ENCODE measurements at places on chromosomes 11 and 22.

GRCh38 chr22:49883294-49883640 is 29.6 kb downstream of the ZBED4 start:
- no peak for DNase-seq

- DNase-seq = peak; percentile 12
Observed at GRCh38 chr11:17978553-17979287, 34.1 kb downstream of the SERGEF start.

- no peak for DNase-seq
Observed at GRCh38 chr22:20017622-20017958, 967 bp upstream of the ARVCF start.

GRCh38 chr22:30228509-30229359 is 17.8 kb downstream of the LIF start:
- DNase-seq = no peak

DNA sequence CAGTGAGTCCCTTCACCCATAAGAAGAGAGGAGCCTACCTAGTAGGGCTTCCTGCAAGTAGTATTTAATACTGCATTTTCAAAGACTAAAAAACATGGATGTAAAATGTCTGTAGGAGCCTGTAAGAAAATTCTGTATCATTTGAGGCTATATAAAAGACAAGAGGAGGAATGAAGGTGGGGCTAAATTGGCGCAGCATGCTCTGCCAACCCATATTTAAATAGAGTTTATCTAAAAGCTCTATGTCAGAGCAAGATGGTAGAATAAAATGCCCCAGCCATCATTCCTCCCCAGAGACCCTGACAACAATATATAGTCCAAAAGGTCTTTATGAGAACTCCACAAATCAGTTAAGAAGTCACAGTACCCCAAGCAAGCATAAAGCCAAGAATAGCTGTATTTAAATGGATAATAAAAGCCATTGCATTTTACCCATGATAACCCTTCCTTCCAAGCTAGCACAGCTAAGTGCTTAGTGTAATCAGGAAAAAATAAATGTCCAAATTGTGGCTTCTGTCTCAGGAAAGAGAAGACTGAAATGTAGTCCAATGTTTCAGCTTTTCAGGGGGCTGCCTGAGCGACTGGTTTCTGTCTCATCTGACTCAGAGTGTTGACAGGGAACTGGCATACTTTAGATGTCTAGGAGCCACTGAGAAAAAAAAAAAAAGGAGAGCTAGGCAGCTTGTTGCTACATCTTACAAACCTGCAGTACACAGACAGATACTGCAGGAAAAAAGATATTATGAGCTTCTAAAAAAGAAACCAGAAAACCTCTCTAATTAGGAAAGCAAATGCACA is 258.6 kb downstream of the METTL15 start:
- no peak for DNase-seq

DNA sequence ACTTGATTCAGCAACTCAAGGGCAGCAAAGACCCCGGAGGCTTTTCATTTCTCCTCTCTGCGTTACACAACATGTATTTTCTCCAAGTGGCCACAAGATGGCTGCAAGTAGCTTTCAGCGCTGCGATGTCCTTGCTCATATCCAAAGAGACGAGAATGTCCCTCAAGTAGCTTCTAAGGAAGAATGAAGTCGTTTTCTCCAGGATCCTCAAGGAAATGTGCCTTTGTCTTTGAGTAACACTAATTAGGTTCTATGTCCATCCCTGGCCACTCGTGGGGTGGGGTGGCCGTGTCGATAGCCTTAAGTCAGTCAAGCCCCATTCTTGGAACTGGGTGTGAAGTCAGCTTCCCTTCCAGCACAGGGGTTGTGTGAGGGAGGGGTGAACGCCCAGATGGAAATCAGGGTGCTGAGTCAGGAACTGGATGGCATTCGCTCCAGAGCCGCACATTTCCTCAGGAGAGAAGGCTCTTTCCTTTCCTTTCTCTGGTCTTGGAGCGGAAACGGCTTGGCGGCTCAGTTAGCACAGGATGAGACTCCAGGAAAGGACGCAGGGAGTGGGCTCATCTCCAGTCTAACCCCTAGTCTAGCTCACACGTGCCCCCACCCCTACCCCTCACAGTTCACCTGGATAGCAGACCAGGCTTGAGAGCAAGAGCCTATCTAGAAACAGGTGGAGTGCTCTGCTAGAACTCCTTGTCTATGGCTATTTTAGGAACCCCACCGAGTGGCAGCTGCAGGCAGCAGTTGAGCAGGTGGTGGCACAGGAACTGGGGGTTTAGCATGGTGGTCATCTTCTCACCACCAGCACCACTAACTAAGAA is 44.3 kb downstream of the NNMT start:
- no peak for DNase-seq

- DNase-seq = no peak
Observed at GRCh38 chr11:47143322-47143721, 33.4 kb downstream of the ARFGAP2 start.

- DNase-seq = no peak
Observed at GRCh38 chr22:44535362-44536095, 37.5 kb upstream of the RTL6 start.

- peak; percentile 51 for DNase-seq
Observed at GRCh38 chr22:22235558-22235957, 9.0 kb upstream of the VPREB1 start.

- DNase-seq = no peak
Observed at GRCh38 chr11:66564538-66564937, 3.9 kb downstream of the CTSF start.

DNA sequence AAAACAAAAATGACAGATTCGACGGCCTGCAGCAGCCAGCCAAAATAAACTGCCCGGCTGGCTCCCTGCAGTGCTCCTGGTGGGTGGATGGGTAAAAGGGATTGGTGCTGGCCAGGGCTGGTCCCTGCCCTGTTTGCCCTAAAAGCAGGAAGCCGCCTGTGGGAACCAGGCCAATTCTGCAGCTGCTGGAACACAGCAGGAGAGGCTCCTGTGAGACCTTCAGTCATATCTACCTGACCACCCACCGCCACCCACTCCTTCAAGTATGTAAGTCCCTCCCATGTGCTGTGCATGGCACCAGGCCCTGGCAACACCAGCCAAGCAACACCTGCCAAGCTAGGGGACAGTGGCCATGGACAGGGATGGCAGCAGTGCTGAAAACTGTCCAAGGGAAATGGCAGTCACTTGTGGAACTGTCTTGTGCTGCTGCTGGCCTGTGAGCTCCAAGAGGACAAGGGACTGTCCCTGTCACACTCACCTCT is 48.7 kb upstream of the ARFGAP3 start:
- DNase-seq = no peak

DNA sequence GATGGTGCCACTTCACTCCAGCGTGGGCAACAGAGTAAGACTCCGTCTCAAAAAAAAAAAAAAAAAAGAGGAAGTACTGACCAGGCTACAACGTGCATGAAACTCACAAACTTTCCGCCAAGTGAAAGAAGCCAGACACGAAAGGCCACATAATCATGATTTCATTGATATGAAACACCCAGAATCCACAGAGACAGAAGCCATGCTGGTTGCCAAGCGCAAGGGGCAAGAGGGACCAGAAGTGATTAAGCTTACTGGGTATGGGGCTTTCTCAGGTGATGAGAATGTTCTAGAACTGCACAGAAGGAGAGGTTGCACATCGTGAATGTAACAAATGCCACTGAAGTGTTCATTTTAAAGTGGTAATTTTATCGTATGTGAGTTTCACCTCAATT is 60.9 kb downstream of the CELSR1 start:
- DNase-seq = peak; percentile 13

- no peak for DNase-seq
Observed at GRCh38 chr11:32437495-32438345, 2.4 kb upstream of the WT1 start.

GRCh38 chr22:42805016-42805997 is 51.8 kb downstream of the ARFGAP3 start:
- DNase-seq = no peak

DNA sequence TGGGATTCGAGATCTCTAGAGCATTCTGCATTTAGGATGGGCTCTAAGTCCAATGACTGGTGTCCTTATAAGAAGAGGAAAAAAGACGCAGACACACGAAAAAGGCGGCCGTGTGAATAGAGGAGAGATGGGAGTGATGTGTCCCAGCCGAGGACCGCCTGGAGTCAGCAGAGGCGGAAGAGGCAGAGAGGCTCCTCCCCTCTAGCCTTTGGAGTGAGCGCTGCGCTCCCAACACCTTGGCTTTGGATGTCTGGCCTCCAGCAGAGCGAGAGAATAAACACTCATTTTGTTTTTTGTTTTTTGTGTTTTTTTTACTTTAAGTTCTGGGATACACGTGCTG is 83.0 kb upstream of the RTL6 start:
- DNase-seq = no peak

GRCh38 chr22:27668828-27669797 is 132.4 kb downstream of the MN1 start:
- DNase-seq = no peak

DNA sequence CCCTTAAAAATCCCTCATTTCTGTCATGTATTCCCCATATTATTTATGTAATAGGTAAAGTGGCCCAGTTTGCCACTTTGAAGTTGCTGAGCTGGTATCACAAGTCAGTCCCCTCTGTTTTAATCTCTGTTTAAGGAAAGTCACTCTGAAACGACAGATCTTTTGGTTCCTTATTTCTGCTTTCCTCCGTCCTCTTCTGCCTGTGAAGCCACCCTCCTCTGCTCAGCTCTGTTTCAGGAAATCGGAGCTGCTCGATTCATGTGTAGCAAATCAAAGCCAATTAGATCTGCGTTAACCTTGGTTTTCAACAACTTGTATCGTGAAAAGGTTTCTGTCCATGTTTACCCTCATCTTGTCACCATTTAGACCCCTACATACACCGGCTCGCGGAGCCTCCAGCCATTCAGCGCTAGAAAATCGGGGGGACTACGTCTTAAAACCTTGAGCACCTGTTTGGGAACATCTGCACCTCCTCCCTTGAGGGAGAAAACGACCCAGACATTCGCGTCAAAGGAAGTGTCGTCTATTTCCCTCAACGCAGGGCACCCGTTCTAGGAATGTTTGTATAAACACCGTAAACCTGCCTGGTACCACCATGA is 576 bp upstream of the SC5D start:
- no peak for DNase-seq

DNA sequence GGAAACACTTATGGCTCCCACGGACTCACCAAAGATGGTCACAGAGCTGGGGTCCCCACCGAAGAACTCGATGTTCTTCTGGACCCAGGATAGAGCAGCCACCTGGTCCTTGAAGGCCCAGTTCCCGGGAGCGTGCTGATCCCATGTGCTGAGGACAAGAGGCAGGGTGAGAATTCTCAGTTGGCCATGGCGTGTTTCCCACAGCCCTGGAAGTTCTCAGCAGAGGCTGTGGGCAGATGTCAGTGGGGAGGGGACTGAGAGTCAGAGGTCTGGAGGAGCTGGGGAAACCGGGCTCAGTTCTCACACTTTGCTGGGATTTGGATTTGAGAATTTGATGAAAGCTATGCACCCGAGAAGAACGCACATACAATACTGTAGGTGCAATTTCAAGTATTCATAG is 193.3 kb downstream of the BCR start:
- DNase-seq = no peak

- peak; percentile 30 for DNase-seq
Observed at GRCh38 chr11:33731723-33732531, 4.3 kb downstream of the CD59 start.

GRCh38 chr11:127000981-127001380 is 411 bp upstream of the KIRREL3 start:
- no peak for DNase-seq

DNA sequence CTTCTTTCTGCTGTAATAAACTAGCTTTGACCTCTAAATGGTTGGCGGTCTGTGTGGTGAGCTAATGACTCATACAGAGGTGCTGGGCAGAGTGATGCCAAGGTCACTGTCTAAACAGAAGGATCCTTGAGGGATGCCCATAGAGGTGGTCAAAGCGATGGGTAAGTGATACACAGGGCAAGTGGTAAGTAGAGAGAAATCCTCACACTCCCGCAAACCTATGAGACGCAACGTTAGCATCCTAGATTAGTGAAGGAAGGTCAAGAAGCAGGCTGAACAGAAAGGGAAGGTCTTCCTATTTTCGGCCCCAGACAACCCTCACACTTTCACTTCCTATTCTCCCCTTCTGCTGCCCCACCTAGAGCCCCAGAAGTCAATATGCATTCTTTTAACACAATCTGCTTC is 65.6 kb upstream of the SESN3 start:
- no peak for DNase-seq

DNA sequence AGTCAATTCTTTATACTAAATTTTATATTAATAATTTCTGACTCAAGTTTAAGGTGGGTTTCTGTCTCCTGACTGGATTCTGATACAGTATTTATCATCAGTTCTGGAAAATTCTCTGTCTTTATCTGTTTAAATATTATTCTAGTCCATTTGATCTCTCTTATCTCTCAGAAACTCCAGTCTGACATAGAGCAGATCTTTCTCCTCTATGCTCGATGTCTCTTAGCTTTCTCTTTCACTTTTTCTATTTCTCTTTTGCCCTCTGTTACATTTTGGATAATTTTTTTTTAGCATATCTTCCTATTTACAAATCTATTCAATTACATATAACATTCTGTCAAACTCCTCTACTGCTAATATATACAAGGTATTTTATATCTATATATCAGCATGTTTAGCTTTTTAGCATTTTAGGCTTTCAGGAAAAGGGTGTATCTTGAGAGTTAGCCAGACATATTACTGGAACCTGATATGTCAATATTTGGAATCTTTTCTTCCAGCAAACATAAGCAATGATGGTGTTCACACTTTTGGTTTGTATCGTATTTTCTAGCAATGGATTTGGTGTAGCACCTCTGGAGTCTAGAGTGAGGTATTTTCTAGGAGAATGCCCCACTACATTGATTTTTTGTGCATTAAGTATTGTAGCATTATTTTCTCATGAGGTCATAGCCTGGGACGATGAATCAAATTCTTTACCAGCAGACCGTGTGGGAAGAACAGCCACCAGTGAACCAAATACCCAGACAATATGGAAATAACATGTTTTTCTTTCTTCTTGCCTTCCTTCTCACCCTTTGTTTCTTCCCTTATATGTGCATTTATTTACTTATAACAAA is 4.1 kb upstream of the NNMT start:
- DNase-seq = no peak

- DNase-seq = no peak
Observed at GRCh38 chr11:67696998-67697397, 22.6 kb upstream of the ALDH3B2 start.

DNA sequence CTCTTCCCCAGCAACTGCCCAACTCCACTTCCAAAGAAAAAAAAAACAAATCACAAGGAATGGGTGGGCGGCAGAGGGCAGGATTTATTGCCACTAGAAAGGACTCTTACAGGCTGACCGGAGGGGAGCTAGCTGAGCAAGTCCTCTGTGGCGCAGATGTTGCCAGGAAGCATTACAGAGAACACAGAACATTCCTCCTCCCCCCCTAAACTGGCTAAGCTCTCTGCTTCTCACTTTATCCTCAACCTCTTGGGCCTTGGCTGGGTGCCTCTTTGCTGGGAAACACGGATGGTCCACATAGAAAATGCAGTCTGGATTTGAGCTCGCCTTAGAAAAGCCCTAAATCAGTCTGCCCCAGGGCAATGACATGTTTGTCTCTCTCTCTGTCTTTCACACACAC is 12.6 kb upstream of the FJX1 start:
- no peak for DNase-seq

- no peak for DNase-seq
Observed at GRCh38 chr11:43802509-43802908, 78.1 kb upstream of the ALKBH3 start.
